ENCODE measurements at places on chromosomes 6 and 20. TPM values are rescaled to one million over a fixed set of nuclear protein-coding genes. Genes with fewer than 3 reads are reported as not detected.

DNA sequence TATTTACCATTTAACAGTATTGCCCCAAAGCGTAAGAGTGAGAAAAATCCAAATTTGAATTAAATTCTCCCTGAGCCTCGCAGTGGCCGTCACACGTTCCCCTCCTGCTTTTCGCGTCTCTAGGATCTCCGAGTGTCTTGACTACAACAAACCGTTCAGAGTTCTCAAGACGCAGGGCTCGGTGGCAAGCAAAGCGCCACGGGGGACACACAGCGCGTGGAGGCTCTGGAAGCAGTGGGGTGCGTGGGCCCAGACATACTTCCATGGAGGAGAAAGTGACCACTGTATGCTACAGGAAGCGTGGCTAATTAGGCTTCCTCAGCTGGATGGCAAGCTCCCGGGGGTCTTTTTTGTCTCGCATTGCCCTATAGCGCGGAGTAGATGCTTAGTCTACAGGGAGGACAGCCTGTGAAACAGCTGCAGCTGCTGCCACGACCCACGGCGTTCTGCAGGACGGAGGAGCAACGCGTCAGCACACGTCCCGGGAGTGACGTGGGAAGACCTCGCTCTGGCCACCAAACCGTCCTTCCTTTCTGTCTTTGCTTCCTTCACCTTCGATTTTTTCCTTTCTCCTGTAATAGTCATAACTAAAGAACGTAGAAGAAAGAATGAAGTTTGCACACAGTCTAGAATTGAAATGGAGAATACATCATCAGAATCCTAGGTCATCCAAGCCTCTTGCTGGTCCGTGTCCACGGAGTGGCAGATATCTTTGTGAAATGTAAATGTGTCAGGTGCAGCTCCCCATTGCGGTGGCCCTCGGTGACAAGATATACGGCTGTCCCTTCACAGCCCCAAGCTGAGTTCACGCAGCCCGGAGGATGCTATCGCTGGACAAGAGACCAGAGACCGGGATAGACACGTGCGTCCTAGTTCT lies 104.2 kb upstream of the QKI start:
- no peak for DNase-seq

GRCh38 chr20:51424270-51425117 lies 118.0 kb downstream of the NFATC2 start:
- DNase-seq = no peak

GRCh38 chr6:4518506-4518905 lies 257.7 kb upstream of the CDYL start:
- DNase-seq = no peak

FUCA2 gene
- 68.2 TPM for total RNA-seq

CEP57L1 gene
- 13.9 TPM for total RNA-seq

OXT gene
- not detected for total RNA-seq

WTAP gene
- 61.8 TPM for total RNA-seq

DEFB124 gene
- not detected for total RNA-seq

SLC16A10 gene
- 3.5 TPM for total RNA-seq
